ENCODE measurements at places on chromosomes 11 and 22.

DNA sequence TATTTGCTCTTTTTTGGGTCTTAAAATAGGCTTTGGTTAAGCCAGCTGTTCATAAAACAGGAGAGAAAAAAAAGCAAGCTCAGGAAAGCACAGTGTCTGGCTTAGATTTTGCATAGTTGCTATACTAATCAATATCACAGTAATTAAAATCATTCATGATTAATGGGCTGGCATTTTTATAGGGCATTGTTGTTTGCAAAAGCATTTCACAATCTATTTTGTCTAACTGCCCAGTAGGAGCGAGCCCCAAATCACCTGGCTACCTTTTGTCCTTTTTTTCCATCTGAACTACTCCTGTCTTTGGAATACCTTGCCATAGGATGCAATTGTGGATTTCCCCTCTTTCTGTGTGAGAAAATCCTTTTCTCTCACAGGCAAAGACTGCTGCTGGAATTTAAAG, 619.8 kb downstream of the JRKL start:
- DNase-seq, result no peak

DNA sequence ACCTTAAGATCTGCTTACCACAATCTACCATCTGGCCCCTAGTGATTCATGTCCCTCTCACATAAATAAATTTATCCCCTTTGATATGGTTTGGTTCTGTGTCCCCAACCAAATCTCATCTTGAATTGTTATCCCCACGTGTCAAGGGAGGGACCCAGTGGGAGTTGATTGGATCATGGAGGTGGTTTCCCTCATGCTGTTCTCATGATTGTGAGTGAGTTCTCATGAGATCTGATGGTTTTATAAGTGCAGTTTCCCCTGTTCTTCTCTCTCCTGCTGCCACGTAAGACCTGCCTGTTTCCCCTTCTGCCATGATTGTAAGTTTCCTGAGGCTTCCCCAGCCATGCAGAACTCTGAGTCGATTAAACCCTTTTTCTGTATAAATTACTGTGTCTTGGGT, 37.2 kb downstream of the OR2AG2 start:
- DNase-seq, result no peak

- no peak for DNase-seq
Observed at GRCh38 chr22:32887324-32887980, 85.9 kb downstream of the TIMP3 start.

DNA sequence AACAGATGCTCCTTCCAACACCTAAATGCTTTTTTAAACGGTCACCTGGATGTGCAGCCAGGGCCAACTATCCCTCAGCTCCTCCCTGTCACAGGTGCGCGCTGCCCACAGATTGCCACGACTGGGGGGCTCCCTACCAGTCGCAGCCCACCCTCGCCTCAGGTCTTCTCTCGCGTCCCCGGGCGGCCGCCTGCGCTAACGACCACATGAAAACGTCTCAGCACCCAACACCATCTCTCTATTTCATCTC, 469 bp downstream of the ZBED5 start:
- no peak for DNase-seq

GRCh38 chr11:130839981-130840666, 76.2 kb downstream of the SNX19 start:
- DNase-seq, result no peak

DNA sequence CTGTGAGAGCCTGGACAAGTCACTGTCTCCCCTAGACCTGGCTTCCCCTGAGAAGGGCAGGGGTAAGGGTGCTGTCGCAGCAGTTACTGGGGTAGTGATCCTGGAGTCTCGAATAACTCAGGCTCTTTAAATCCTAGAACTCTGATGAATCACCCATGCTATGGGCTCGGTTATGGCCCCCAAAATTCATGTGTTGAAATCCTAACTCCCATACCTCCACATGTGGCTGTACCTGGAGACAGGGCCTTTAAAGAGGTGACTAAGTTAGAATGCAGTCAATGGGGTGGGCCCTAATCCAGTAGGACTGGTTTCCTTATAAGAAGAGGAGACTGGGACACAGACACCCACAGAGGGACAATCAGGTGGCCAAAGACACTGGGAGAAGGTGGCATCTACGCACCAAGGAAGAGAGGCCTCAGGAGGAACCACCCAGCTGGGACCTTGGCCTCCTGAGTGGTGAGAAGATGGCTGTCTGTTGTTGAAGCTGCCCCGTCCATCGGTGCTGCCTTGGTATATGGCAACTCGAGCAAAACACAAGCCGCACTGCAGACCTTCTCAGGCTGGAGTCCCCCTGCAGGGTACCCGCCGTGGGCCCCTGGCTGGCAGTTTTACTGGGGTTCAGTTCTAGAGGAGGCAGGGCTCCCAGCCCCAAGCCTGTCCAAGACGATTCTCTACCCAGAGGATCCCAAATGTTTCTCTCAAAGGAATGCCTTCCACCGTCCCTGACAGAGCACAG, 48.8 kb upstream of the SHISAL1 start:
- DNase-seq, result no peak

- DNase-seq, result no peak
Observed at GRCh38 chr11:57397394-57397990, 7.0 kb upstream of the PRG2 start.

DNA sequence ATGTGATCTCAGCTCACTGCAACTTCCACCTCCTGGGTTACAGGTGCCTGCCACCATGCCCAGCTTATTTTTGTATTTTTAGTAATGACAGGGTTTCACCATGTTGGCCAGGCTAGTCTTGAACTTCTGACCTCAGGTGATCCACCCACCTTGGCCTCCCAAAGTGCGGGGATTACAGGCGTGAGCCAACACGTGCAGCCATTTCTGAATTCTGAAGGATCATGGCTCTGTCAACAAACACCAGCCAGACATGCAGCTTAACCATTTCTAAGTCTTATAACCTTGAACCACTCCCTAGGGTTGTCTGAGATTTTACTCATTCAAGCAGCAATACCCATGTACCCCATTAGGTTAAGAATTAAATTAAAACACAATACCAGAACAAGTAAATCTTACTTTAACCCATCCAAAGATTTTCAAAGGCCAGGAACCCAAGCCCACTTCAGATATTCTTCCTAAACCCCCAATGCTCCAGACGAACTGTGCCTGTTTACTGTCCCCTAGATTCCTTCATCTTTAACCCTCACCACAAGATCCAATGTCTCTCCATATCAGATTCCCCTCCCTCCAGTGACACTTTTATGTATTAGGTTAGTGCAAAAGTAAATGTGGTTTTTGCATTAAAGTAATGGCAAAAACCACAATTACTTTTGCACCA, 4.0 kb downstream of the RPS13 start:
- no peak for DNase-seq

- DNase-seq, result no peak
Observed at GRCh38 chr11:69189059-69189458, 33.3 kb downstream of the SMIM38 start.

DNA sequence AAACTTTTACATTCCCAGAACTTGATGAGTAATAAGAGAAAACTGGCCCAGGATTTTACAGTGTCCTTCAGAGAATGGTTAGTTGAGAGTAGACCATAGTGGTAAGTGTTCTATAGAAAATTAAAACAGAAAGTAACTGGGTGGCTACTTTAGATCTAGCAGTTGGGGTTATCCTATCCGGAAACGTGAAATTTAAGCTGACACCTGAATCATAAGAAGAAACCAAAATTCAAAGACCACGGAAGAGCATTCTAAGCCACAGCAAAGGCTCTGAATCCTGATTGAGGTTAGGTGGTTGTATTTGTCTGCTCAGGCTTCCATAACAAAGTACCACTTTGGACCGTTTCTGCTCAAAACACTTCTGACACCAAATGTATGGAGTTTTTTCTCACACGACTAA, 34.0 kb downstream of the TTC17 start:
- DNase-seq, result no peak

GRCh38 chr11:111414936-111415335, 35.9 kb upstream of the POU2AF1 start:
- no peak for DNase-seq

DNA sequence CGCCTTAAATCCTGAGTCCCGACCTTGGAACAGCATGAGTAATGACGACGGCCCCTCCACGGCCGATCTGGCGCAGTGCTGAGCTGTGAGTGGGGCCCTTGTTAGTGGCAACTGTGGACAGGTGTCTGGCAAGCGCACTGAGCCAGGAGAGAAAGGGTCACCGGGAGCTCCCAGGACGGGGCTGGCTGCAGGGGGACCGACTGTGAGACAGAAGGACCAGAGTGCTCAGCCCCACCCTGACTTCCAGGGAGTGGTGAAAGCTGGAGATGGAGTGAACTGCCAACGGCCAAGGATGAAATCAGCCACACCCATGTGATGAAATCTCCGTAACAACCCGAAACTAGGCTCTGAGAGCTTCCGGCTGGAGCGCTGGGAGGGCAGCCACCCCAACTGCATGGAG, 228.6 kb downstream of the BRD1 start:
- DNase-seq, result no peak

- DNase-seq, result no peak
Observed at GRCh38 chr11:77171885-77172665, 44.0 kb downstream of the MYO7A start.

- DNase-seq, result no peak
Observed at GRCh38 chr22:47515384-47516125, 753.1 kb downstream of the TBC1D22A start.

DNA sequence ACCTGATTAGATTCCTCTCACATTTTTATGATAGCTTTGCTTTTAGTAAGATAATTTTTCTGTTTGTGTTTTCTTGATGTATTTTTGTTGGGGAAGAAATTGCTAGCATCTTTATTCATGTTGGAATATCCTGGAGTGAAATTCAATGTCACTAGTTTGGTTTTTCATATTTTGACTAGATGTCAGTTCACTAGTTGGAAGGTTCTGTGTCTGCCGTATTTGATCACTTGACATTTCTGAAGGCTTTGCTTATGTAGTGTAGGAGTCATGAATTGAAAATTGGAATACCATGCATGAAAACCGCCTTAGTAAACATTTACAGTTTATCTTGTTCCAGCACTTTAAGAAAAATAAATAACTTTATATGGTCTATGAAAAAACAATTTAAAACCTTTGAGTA, 348.4 kb downstream of the AASDHPPT start:
- no peak for DNase-seq

DNA sequence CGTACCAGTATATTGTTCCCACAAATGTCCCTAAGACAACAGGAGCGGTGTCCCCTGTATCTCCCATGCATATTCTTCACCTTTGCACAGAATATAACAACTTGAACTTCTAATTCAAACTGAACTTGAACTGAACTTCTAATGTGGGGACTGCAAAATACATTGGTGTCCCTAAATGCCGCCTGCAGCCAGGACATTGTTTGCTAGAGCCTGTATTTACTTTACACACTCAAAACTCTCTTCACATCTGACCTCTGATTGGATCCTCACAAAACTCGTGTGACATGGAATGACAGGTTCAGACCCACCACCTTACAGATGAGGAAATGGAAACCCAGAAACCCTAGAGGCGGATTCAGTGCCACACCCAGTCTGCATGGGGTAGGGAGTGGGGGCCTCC, 6.4 kb downstream of the CPT1A start:
- no peak for DNase-seq

- DNase-seq, result no peak
Observed at GRCh38 chr22:28425211-28425610, 254.4 kb downstream of the TTC28 start.

- DNase-seq, result no peak
Observed at GRCh38 chr22:27637604-27638003, 164.0 kb downstream of the MN1 start.

- no peak for DNase-seq
Observed at GRCh38 chr11:45655347-45655756, 10.1 kb downstream of the CHST1 start.

DNA sequence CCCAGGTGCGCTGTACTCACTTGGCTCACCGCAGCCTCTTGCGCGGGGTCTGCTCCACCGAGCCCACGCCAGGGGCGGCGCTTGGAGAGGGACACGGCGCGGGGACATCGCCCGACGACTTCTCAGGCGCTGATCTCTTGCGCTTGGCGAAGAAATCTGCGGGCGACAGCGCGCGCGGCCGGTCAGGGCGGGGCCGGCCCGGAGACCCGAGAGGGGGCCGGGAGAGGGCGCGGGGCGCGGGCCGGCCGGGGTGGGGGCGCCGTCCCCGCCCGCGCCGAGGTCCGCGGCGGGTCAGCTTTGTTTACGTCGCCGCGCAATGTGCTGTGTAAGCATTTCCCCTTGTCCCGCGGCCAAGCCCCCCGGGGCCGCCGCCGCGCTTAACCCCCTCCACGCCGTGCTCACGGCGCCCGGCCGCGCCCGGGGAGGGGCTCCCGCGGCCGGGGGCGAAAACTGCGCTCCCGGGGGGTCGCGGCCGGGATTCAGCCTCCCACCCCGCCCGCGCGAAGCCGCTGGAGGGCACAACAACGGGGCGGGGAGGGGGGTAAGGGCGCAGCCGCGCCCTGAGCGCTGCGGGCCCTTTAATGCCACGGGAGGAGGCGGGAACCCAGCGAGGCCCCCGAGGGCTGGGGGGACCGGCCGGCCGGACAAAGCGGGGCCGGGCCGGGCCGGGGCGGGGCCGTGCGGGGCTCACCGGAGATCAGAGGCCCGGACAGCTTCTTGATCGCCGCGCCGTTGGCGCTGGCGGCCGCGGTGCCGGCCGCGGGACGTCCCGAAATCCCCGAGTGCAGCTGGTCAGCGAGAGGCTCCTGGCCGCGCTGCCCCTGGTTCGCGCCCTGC, 1.4 kb downstream of the CDKN1C start:
- DNase-seq, result no peak

DNA sequence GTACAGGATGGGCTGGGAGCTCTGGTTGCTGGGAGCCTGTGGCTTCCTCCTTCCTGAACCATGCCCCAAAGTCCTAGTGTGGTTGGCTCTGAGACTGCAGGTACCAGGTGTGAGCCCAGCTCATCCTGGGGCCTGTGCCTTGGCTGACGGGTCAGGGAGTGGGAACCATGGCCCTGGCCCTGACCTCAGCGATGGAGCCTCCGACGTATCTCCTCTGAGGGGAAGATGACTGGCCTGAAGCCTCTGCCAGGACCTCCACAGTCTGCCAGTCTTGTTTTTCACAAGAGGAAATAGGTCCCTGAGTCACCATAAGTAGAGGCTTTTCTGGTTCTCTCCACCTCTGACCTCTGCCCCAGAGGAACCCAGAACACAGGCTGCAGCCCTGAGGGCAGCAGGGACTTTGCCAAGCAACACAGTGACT, 3.4 kb downstream of the RCE1 start:
- DNase-seq, result no peak

- no peak for DNase-seq
Observed at GRCh38 chr22:30906946-30907345, 61.6 kb downstream of the MORC2 start.

GRCh38 chr11:107991868-107992414, 16.8 kb upstream of the CUL5 start:
- DNase-seq, result no peak

DNA sequence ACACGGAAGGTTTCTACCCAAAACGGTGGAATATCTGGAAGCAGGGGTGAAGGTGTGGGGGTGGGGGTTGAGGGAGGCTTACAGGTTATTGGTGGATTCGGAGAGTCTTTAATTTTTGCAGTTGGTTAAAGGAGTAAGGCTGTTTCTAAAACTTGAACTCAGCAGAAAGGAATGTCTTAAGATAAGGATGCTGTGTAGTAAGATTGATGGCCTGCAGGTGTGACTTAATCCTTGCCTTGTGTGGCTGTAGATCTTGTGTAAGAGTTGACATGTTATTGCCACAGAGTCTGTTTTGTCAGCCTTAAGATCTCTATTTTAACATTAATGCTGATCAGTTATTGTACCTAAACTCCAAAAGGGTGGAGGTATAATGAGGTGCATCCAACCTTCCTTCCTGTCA, 16.4 kb upstream of the OR6M1 start:
- no peak for DNase-seq
